Ovary (tissue), 10 donors: ENCODE measurements at places on chromosomes 11 and 22.

DNA sequence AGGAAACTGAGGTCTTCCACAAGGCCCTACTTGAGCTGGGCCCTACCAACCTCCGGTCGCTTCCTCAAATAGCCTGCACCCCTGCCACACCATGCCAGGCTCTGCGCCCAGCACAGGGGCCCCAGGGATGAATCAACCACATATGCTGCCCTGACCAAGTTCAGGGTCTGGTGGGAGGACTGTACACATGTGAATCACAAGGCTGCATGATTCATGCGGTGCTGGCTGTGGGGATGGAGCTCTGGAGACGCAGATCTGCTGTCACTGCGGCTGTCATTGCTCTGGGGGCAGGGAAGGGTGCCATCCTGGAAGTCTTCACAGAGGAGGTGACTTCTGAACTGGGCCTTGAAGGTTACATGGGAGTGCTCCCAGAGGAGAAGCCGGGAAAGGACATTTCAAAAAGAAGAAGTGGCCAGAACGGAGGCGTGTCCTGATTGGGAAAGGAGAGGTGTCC, 21.5 kb downstream of the CYTH4 start:
- no peak for DNase-seq

- no peak for DNase-seq
Measured at GRCh38 chr11:72331761-72332160, 87.8 kb upstream of the PHOX2A start.

DNA sequence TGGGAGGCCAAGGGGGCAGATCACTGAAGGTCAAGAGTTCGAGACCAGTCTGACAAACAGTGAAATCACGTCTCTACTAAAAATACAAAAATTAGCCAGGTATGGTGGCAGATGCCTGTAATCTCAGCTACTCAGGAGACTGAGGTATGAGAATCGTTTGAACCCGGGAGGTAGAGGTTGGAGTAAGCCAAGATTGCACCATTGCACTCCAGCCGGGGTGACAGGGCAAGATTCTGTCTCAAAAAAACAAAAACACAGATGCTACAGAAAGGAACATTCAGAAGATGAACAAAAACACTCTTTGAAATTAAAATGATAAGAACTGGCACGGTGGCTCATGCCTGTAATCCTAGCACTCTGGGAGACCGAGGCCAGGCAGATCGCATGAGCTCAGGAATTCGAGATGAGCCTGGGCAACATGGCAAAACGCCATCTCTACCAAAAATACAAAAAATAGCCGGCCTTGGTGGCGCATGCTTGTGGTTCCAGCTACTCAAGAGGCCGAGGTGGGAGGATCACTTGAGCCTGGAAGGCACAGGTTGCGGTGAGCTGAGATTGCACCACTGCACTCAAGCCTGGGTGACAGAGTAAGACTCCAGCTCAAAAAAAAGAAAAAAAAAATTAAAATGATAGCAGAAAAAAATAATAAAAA, 8.5 kb downstream of the RAB6A start:
- peak; percentile 59 for DNase-seq

GRCh38 chr22:42879371-42880021, 22.4 kb upstream of the ARFGAP3 start:
- no peak for DNase-seq

GRCh38 chr22:36136475-36136874, 24.1 kb downstream of the APOL3 start:
- no peak for DNase-seq

DNA sequence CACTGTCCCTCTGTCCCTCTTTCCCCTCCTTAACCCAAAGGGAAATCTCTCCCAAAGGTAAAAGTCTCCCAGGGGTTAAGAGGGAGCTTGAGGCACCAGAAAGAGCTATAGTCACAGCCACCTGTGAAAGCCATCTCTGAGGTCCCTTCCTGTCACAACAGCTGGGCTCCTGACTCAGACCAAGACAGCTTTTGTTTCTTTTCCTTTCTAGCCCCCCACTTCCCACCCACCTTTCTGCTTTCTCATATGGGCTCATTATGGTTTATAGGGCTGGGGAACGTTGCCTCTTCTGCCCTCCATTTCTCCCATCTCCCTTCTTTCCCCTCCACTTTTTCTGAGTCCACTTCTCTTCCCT, 19.1 kb downstream of the MIF start:
- DNase-seq, result no peak
